ENCODE measurements at places on chromosomes 7 and 10.

DNA sequence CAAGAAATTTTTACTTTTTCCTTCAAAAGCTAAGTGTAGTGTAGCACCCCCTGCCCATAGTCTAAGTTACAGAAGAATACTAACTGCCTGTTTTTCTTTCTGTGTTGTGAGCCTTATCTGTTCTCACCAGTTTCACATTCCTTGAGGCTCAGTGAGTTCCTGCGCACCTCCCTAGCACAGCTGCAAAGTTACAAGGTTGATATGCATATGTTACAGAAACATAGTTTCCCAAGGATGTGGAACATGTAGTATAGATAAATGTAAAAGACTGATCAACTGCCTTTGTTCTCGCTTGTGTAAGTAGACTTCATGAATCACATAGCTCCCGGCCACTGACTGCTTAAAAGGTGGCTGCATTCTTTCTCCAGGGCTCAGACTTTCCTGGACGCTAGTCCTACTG lies 6.7 kb upstream of the ZNF33B start:
- DNase-seq: no peak

GRCh38 chr7:157679607-157680006 lies 342.8 kb downstream of the DNAJB6 start:
- no peak for DNase-seq

GRCh38 chr7:143493751-143494150 lies 16.1 kb downstream of the TAS2R41 start:
- DNase-seq: no peak

DNA sequence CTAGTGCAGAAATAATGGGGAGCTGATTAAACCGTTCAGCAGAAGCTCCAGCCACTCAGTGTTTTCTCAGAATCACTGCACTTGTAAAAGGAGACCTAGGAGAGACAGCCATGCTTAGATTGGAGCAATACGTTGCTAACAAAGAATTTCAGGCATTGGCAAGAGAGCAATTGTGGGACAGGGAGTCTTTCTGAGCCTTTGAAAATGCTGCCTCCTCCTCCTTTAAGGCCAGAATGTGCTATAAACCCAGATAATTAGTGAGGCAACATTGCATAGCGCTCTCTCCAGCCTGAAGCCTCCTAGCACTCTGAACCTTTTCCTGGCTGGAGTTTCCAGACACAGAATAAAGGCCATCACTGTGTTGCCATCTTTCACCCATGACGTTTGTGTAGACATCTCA lies 18.5 kb upstream of the PTPRN2 start:
- no peak for DNase-seq

DNA sequence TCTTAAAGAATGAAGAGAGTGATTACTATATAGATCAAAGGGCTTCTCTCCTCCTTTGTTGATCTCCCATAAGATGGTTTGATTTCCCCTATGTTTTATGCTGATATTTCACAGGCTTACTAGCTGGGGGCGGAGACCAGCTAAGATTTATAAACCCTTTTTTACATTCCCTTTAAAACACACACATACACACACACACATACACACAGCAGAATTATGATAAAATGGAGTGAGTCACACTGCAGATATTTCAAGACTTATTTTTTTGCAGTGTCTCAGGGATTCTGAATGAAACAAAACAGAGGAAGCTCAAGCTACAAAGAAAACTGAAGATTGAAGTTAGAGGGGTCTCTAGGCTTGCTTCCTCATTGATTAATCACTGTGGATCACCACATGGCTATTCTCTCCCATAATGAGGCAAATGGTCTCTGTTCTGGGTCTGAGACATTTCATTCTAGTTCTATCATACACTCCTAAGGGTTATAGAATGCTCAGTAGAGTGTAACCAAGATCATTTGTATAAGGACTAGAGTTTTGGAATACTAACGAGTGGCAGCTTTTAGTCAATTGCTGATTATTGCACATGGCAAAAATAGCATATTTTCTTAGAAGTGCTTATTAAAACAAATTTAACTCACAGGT lies 18.6 kb downstream of the INA start:
- no peak for DNase-seq

- DNase-seq: no peak
Measured at GRCh38 chr10:101625821-101626412, 37.8 kb downstream of the DPCD start.

GRCh38 chr7:151078233-151079040 lies 2.2 kb downstream of the FASTK start:
- no peak for DNase-seq

- DNase-seq: no peak
Measured at GRCh38 chr10:35558276-35558675, 46.9 kb upstream of the GJD4 start.

DNA sequence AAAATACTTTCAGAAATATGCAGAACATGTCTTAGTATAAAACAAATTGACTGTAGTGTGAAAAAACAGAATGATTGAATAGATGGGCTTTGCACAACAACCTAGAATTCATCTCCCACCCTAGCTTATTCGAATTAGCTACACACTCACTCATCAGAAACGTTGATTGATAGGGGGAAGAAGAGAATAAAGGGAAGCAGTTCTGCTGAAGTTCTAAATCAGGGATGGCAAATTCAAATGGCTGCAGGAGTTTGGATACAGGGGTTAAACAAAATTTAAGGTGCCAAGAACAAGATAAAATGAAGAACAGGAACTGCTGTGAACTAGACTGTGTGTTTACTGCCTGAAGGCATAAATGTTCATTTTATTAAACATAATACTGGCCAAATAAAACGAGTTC lies 9.0 kb downstream of the CD36 start:
- no peak for DNase-seq

DNA sequence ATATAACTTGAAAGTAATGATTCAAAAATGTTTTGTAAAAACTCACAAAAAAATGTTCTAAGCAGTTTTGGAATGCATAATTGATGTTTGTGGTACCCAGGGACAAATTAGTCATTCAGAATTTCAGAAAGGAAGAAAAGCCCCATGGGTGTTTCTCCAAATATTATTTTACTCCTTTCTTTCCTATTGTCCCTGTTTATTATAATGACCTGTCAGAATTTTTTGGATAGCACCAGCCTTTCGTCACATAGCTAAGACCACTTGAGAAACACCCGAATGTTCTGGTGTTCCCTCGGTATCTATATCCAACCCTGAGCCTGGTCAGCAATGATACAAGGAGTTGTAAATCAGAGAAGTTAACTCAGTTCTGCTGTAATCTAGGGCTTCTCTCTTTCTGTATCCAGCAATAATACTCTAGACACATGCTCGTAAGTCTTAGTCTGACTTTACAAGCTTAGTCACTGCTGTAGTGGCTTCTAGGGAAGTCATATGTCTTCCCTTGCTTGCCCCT lies 64.8 kb upstream of the MEOX2 start:
- DNase-seq: no peak

DNA sequence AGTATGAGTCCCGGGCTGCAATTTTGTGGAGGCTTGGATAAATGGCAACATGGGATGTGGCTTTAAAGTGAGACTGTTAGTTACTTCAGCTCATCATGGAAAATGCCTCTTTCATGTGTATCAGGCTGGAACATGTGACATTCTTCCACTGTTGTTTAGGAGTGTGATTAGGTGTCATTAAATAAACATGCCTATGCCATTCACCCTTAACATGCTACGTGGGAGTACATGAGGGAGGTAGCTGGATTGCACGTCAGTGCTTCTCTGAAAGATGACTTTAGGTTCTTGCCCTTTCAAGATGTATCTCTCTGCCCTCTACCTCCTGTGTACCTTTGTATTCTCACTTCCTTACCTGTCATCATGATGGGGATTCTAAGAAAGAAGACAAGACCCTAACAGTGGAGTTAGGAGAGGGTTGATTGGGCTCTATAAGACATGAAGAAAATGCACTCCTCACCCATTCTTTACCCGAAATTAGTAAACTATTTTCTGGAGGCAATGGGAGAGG lies 8.9 kb downstream of the AKR1E2 start:
- DNase-seq: no peak
